Natural killer cell treated with Interleukin-12 subunit alpha and Interleukin-12 subunit beta and Interleukin-15 and Interleukin-18, amount 100 ng/mL, for 72 hours (primary cell): ENCODE measurements at places on chromosomes 6 and 20.

- no peak for DNase-seq
These were observed 170.6 kb upstream of the AGPAT4 start for GRCh38 chr6:161444464-161444863.

- no peak for DNase-seq
These were observed 70.2 kb upstream of the EEF1E1 start for GRCh38 chr6:8172530-8172929.

- no peak for DNase-seq
These were observed 61.6 kb downstream of the IRF4 start for GRCh38 chr6:453152-453551.

GRCh38 chr6:33954453-33954852 is 150.7 kb upstream of the MLN start:
- no peak for DNase-seq

GRCh38 chr6:14212632-14213031 is 95.1 kb downstream of the CD83 start:
- no peak for DNase-seq
